ENCODE measurements at places on chromosomes 16 and 17.
A peak's percentile ranks its signal among the peaks of the same experiment; 100 is the strongest.

- peak; percentile 44 for DNase-seq
Observed at GRCh38 chr16:4064950-4065352, 51.3 kb downstream of the ADCY9 start.

GRCh38 chr16:74372369-74372768 is 3.7 kb upstream of the NPIPB15 start:
- DNase-seq = no peak

- DNase-seq = peak; percentile 57
Observed at GRCh38 chr16:56193951-56194726, 2.9 kb downstream of the GNAO1 start.

GRCh38 chr16:62602790-62603189 is 566.6 kb upstream of the CDH8 start:
- no peak for DNase-seq

- no peak for DNase-seq
Observed at GRCh38 chr16:90053902-90054500, 23.1 kb downstream of the PRDM7 start.

GRCh38 chr17:43956222-43956621 is 2.5 kb upstream of the PYY start:
- no peak for DNase-seq

- DNase-seq = no peak
Observed at GRCh38 chr16:68414581-68414980, 33.7 kb downstream of the SMPD3 start.

DNA sequence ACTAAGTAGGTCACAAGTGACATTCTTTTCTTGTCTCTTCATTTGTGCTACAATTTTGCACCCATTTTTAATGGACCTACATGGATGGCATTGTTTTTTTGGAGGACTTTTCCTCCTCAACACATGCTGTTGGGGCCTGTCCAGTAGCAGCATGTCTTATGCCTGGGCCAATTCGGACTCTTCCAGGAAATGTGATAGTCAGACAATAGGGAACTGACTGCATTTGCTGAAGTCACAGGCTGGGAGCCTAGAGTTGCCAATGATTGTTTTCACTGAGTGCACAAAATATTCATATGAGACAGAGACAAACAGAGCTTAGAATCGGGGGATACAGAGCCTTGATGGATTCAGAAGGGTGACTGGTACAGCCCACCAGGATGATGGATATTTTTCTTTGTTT is 867.3 kb upstream of the GOT2 start:
- no peak for DNase-seq

GRCh38 chr17:17139972-17140589 is 66.1 kb downstream of the PLD6 start:
- no peak for DNase-seq

- DNase-seq = no peak
Observed at GRCh38 chr17:82330322-82331239, 3.0 kb downstream of the SECTM1 start.

GRCh38 chr16:10972108-10972818 is 27.9 kb downstream of the CLEC16A start:
- no peak for DNase-seq

DNA sequence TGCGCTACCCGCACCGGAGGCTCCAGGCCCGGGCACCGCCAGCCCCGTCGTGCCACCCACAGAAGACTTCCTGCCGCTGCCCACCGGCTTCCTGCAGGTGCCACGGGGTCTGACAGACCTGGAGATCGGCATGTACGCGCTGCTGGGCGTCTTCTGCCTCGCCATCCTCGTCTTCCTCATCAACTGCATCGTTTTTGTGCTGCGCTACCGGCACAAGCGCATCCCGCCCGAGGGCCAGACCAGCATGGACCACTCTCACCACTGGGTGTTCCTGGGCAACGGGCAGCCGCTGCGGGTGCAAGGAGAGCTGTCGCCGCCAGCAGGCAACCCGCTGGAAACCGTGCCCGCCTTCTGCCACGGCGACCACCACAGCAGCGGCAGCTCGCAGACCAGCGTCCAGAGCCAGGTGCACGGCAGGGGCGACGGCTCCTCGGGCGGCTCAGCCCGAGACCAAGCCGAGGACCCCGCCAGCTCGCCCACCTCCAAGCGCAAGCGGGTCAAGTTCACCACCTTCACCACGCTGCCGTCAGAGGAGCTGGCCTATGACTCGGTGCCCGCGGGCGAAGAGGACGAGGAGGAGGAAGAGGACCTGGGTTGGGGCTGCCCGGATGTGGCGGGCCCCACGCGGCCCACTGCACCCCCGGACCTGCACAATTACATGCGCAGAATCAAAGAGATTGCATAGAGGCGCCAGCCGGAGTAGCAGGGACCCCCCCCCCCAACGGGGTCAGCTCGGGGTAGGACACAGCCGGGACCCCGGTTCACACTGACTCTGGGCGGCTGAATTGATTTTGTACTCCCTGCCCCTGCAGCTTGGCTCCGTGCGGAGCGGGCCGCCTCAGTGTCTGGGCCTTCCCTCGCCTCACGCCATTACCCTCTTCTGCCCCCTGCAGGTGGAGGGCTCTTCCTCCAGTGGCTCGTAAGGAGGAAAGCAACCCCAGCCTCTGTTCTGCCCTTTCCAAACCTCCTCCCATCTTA is 58.5 kb downstream of the TMEM132E start:
- peak; percentile 81 for DNase-seq

DNA sequence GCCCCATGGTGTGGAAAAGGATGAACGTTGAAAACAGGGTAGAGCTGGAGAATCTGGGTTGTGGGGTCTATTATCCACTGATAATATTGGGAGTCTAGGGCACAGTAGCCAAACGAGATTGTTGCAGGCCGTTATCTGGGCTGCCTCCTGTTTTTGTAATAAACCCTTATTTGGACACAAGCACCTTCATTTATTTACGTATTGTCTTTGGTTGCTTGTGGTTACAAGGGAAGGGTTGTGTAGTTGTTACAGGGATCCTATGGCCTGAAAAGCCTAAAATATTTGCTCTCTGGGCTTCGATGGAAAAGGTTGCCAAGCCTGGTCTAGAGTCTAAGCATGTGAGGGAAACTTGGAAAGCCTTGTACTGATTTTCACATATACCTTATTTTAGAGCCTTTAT is 4.3 kb upstream of the SMARCE1 start:
- no peak for DNase-seq

DNA sequence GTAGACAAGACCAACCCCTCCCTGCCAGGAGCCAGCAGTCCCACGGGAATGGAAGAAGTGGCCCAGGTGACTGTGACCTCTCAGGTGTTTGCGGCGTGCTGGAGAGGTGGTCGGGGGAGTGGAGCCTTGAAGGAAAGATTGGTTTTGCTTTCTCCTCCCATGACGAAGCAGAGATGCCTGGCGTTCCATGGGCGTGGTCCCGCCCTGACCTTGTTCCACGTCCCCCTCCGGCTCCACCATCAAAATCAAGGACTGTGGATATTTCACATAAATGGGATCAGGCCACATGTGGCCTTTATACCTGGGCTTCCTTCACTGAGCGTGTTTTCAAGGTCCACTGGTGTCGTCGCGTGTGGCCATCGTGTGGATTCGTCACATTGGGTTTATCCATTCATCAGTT is 270.6 kb upstream of the TNRC6C start:
- DNase-seq = no peak

DNA sequence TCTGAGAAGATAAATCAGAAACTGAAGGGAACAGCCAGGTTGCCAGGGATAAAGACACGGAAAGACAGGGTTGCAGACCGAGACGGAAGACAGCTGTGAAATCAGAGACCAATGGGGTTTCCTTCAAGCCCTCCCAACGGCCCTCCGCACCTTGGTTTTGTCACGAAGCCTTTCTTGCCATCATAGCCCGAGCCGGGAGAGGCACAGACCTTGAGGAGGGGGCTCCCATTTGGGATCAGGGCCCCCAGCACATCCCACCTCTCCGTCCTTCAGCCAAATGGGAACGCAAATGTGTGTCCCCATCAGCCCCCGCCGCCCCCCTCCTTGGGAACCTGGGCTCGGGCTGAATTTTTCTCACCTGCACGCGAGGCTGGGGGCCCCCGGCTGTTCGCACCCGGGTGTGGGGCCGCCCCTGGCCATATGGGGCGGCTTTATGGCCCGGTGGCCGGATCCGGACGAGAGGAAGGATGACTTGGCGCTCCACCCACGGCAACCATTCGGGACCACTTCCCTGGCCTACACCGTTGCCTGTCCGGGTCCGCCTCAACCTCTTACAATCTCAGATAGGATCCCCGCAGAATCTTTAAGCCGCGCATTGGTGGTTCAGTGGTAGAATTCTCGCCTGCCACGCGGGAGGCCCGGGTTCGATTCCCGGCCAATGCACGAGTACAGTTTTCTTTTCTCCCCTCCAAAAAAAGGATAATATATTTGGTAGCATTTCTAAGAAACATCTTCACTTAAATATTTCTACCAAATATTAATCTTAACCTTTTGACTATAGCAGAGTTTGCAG is 1.4 kb upstream of the HES7 start:
- peak; percentile 86 for DNase-seq

- no peak for DNase-seq
Observed at GRCh38 chr17:47841488-47842291, 617 bp upstream of the SCRN2 start.

DNA sequence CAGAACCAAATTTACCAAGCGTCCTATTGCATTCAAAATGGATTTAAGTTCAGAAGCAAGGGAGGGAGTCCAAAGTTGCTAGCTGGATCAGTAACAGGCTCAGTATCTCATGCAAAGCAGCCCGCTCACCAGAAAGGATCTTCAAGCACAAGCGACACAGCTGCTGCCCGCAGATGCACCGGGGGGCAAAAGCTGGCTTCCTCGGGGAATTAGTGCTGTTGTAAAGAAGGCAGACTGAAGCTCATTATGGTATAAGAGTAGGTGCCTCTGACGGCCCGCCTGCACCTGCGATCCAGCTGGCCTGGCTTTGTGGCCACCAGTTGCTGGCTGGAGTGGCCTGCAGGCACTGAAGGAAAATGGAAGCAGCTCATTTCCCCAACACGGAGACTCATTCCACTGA is 128.4 kb upstream of the RCVRN start:
- DNase-seq = no peak

DNA sequence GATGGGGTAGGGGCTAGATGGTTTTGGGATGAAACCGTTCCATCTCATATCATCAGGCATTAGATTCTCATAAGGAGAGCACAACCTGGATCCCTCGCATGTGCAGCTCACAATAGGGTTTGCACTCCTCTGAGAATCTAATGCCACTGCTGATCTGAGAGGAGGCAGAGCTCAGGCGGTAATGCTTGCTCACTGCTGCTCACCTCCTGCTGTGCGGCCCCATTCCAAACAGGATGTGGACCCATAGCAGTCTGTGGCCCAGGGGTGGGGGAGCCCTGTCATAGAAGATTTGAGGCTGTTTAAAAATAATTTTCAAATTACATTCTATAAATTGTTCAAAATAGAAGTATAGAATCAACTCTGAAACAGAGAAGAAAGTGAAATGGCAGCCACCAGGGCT is 50.8 kb downstream of the PHKB start:
- DNase-seq = no peak

DNA sequence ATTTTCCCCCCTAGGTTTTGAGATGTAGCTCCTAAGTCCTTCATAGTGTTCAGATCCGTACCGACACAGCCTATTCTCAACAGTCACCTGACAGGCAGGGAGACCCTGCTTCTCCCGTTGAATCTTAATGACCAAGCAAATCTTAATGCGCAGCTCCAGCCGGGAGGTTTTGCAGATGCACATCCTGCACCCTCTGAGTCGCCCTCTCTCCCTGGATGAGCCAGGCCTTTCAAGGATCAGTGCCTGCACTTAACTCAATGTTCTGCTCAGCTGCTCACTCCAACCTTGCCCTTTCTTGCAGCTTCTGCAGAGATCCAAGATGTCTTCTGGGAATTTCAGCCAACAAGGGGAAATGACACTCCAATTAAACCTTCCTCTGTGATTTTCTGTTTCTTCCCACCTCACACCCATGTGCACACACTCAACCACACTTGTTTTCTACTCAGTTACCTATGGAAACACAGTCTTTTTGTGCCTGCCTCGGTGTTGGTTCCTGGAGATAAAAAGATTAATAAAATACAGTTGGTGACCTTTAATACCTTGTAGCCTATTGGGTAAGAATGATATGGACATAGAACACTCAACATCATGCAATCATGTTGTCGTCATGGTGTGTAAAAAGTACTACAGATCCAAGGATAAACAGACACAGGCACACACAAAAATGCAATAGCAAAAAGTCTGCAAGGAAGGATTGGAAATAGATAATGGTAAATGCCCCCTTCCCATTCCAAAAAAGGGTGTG is 76.9 kb upstream of the DYNLRB2 start:
- DNase-seq = no peak
